ENCODE measurements at places on chromosomes 1 and 21.

DNA sequence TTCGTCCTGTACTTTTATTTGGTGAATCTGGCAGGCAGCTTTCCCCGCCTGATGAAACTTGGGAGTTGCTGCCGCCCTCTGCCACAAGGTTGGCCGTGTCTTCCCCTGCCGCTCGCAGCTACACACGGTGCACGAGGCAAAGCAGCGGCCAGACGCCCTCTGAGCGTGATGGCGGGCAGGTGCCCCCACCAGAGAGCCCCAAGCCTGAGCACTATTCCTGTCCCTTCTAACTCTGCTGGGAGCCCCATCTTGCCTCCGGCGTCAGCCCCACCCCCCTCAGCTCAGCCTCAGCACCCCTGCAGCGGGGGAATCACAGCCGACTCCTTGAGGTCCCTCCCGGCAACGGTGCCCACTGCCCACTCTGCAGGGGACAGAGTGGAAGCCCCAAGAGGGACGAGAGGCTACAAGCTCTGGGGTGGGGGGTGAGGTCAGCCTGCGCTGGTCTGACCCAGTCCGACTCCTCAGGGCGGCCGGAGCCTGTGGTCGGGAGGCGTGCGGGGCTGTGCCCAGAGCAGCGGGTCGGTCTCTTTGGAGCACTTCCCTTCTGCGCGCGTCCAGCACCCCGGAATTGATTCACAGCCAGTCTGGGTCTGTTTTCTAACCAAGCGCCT, 41.3 kb downstream of the RIPK4 start:
- DNase-seq = no peak

DNA sequence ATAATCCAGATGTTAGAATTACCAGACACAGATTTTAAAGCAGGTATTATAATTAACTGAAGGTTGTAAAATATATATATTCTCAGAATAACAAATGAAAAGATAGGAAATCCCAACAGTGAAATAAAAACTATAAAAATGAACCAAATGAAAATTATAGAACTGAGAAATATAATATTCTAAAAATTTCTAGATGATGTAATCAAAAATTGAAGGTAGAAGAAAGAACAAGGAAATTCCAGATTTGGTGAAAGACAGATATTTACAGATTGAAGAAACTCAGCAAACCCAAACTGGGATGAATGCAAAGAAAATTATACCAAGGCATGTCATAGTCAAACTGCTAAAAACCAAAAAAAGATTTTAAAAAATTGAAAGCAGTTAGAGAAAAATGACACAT, 729.4 kb downstream of the MATN1 start:
- no peak for DNase-seq

DNA sequence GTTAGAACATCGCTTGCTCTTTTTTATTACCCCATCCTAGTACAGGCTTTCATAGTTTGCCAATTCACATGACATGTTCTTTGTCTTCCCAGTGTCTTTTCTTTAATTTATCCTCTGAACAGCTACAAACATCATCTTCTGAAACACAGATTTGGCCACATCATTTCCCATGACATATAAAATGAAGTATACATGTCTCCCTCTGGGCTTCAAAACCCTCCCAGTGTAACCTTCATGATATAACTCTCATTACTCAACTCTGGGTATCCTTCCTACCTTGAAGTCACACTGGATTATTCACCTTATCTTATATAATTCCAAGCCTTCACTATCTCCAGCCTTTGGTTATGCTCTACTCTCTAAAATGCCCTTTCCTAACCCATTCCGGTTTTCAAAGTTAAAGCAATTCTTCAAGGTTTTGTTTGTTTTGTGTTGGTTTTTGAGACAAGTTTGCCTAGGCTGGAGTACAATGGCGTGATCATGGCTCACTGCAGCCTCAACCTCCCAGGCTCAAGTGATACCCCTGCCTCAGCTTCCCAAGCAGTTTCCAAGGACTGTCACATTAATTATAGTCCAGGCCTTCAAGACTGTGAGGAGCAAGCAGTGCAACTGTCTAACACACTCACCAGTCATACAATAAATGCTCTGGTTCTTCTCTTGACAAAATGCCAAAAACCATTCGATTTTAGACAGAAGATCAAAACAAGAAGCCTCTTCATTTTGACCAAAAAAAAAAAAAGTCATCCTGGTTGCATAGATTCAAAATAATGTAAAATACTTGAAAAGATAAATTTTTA, 5.8 kb downstream of the RGS1 start:
- DNase-seq = no peak

DNA sequence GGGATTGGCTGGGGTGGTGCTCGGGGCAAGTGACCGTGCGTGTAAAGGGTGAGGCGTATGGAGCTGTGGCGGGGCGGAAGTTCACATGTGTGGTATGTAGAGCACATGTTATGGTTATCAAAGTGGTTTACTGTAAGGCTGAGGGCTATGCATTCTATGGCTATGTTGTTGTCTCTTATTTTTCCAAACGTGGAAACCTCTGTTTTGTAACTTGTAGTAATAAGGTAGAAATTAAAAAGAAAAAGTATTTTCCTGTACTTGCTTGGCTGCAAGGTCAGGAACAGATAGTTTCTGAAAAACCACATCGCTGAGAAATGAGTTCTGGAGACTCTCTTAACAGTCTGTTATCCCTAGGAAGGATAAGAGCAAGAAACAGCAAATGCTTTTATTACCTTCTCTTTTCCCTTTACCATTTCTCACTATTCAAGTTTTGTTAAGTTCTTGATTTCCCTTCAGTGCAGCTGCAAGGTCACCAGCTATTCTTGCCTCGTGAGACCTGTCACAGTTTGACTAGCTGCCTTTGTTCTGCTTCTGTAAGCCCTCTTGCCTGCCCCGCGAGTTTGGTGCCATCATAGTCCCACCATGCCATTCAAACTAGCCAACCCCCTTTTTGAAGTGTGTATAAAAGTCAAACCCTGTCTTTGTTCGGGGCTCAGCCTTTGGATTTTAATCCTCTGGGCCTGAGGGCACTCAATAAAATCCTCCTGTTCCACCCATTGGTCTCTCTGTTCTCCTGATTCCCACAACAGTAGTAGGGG, 9.5 kb downstream of the RNU1-2 start:
- DNase-seq = no peak

DNA sequence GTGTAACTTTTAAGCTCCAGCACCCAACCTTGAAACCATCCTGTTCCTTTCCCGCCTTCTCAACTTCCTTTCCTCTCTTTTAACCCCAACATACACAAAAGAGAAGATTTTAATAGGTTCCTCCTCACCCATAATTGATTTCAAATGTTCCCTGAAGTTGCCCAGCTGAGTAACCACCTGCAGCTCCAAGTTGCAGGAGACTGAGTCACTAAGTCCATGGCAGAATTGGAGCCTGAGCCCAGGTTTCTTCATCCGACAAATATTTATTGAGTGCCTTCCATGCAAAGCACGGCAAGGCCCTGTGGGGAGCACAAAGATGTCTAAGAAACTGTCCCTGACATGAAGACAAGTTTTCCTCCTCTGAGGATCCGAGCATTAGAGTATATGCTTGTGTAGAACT, 97.7 kb downstream of the PAPPA2 start:
- DNase-seq = no peak

- DNase-seq = no peak
These were observed 31.1 kb downstream of the UBE4B start for GRCh38 chr1:10063878-10064277.

DNA sequence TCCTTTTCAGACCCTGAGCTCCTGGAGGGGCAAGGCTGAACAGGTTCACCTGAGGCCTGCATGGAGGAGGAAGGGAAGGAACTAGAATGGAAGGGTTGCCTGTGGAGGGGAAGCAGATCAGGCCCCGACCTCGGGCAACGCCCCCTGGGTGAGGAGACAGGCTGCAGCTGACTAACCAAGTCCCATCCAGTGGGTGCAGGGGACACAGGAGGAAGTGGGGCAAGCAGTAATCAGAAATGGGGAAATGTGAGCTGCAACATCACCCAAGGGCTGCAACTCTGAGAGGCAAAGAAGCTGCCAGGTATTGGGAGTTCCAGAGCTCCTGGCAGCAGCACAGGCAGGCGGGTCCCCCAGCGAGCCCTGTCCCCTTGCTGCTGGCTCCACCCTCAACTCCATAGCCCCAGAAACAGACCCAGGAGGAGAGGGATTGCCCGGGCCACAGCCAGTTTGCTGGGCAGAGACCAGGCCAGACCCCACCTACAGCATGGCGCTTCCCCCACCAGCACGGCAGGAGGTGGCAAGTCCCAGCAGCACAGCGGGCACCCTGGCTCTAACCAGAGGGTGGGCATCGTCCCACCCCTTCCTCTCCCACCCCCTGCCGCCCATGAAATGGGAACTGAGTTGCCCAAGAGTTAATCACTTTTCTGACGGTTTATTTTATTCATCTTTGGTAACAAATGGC, 38.5 kb downstream of the MRPL37 start:
- DNase-seq = no peak

- DNase-seq = no peak
These were observed 91.8 kb downstream of the ADCY10 start for GRCh38 chr1:167821969-167822685.

GRCh38 chr1:29303201-29304024, 67.1 kb downstream of the PTPRU start:
- DNase-seq = no peak

GRCh38 chr1:227317523-227318015, 723 bp downstream of the CDC42BPA start:
- DNase-seq = peak; percentile 89

GRCh38 chr1:116724765-116725375, 29.4 kb upstream of the CD2 start:
- DNase-seq = no peak

DNA sequence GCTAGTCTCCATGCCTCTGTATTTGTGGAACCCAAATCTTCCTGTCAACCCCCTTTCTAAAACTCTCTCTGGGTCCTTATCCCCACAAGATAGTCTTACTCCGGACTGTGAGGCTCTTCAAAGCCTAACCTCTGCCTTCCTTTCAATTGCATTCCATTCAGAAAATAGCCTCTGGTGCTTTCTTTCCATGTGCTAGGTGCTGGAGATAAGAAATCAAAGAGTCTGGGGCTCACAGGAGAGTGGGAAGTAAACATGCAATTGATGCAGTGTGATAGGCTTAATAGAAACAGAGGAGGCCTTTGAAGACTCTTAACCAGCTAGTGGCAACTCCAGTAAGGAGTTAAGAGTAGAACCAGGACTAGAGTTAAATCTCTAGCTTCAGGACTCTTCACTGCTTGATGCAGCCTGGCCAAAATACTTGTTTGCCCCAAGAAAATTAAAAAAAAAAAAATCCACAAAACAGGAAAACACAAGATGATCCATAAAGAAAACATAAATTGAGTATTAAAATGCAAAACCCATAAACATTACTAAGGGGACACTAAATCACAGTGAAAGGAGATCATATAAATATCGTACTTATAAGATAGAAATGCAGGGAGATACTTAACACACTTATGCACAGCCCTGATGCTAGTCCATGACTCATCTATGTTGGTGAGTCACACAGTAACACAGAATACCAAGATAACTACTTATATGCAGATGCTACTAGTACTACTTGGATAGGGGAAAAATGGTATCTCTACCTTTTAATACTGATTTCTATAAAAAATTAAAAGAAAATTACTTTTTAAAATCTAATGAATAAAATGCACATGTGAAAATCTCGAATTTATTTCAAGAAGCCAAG, 341.5 kb downstream of the KCNH1 start:
- no peak for DNase-seq

- DNase-seq = no peak
These were observed 158.0 kb upstream of the PROX1 start for GRCh38 chr1:213829780-213830179.

DNA sequence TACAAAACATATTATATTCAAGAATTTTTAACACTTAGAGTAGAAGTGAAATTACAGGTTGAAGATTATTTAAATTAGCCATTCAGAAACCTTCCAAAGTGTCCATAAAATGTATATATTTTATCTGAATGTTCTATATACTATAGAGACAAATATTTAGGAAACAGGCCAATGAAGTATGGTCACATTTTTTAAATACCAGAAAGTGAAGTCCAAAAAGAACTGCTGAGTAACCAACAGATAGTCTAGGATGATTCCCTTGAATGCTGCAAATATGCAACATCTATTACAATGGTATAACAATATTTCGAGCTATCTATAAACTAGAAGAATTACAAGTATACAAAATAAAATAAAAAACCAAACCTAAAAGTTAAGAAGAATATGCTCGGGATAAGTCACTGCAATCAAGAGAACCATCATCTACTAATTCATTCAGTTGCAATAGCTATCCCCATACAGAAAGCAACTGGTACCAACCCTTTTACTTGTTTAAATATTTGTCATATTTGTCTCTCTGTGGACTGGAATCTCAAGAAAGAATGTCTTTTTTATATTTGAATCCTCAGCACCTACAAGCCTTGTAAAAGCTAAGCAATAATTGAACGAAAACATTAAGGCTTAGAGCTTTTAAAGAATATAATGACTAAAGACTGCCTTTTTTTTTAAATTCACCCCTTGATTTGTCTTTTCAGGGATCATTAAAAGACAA, 8.1 kb downstream of the ODF2L start:
- DNase-seq = no peak

DNA sequence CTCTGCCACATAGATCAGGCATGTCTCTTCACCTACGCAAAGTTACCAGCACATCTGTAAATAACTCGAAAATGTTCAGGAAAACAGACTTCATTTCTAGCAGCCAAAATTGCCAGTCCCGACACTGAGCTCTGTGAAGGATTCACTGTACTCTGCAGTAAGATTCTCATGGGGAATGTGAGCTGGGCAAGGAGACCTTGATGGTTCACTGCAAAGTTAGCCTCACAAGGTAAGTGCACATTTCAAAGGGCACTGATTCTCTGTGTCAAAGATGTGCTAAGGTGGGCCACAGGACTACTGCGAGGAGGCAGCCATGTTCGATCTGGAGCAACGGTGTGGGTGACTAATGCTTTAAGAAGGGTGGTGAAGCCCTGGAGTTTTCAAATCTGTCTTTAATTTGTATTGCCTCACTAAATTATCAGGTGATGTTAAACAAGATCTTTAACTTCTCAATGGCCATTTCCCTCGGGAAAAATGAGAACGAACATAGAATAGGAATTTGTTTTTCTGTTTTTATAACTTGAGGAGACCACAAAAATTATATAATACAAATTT, 25.2 kb downstream of the STPG1 start:
- DNase-seq = peak; percentile 81

- DNase-seq = no peak
These were observed 87.8 kb upstream of the NRIP1 start for GRCh38 chr21:15152591-15152990.

GRCh38 chr1:180751921-180752320, 120.1 kb downstream of the XPR1 start:
- no peak for DNase-seq

DNA sequence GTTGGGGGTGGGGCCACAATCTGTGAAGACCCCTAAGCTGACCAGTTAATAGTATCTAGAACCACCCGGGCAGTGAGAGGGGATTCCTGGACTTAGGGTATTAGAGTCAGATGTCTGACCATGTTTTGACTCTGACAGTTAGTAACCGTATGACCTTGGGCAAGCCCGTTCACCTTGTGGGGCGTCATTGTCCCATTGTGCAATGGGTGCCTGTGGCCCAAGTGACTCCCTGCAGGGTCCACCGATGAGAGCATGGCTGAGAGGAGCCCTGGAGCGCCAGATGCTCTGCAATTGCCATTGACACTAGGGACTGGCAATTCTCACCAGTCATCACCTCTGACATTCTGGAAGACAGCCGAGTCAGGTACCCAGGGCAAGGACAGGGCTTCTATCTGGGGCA, 225.9 kb upstream of the CSF3R start:
- no peak for DNase-seq

Measured in lower leg skin (tissue), 4 donors.